ENCODE measurements at places on chromosomes 7 and 10. TPM values are rescaled to one million over a fixed set of nuclear protein-coding genes. Genes with fewer than 3 reads are reported as not detected.

DNA sequence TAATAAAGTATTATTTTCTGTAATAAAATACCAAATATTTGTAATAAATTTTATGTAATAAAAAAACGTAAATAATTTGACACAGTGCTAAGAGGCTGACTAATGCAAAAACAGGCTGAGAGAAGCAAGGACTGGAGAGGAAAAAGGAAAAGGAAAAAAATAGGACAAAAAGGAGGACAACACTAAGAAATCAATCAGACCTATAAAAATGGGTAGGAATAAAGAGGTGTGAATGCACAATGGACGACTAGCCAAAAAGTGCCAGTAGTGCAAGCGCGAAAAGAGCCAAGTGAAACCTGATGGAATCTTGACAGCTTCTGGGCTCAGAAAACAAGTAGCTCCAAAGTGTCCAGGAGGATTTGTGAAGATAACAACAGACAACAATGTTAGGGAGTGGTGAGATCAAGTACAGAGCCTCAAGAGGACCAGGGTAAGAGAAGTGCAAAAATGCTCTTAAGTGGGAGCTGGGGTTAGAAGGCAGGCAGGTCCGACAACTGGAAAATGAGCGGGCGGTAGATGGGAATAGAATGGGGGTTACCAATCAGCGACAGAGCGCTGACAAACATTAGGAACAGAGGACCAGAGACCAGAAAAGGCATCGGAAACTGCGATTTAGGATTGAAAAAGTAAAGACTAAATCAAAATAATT is 1.2 kb downstream of the BRAF start:
- no peak for DNase-seq

DNA sequence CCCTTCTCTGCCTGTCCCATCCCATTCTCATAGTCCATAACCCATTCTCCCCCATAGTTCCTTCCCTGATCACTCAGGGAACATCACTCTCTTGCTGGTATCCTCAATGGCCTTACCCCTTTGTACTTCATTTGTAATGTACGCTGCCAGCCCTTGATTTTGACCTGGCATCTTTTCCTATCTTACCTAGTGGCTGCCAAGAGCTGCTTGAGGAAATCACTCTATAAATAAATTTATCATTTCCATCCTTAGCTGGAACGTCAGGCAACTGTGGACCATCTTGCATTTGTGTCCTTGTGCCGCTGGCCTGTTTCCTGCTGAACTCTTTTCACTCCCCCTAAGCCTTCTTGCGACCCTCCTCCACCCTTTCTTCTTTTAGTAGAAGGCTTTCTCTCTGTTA is 14.0 kb downstream of the CDK14 start:
- no peak for DNase-seq

DNA sequence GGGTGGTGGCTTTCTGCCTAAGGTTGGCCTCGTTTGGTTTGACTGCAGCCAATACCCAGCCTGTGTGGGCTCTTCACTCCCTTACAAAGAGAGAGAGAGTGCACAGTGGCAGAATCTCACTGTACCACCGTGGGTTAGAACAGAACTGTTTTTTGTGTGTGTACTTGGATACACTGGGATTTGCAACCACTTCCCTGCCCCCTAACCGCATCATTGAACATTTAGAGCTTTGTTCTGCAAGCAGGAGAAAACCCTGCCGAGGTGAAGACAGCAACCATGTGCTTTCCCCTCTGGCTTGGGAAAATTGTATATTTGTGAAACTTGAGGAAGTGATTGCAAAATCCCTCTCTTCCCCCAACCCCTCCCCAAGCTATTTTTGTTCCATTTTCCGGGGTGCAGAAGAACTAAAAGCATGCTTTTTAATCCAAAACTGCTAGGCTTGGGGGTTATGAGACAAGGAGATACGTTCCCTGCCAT is 201.2 kb downstream of the TCF7L2 start:
- no peak for DNase-seq

- DNase-seq, result no peak
Observed at GRCh38 chr7:120998996-120999565, 10.6 kb downstream of the CPED1 start.

- DNase-seq, result no peak
Observed at GRCh38 chr7:134622303-134622995, 24.2 kb upstream of the BPGM start.

GRCh38 chr10:89419548-89419947 is 5.2 kb downstream of the IFIT5 start:
- no peak for DNase-seq

DNA sequence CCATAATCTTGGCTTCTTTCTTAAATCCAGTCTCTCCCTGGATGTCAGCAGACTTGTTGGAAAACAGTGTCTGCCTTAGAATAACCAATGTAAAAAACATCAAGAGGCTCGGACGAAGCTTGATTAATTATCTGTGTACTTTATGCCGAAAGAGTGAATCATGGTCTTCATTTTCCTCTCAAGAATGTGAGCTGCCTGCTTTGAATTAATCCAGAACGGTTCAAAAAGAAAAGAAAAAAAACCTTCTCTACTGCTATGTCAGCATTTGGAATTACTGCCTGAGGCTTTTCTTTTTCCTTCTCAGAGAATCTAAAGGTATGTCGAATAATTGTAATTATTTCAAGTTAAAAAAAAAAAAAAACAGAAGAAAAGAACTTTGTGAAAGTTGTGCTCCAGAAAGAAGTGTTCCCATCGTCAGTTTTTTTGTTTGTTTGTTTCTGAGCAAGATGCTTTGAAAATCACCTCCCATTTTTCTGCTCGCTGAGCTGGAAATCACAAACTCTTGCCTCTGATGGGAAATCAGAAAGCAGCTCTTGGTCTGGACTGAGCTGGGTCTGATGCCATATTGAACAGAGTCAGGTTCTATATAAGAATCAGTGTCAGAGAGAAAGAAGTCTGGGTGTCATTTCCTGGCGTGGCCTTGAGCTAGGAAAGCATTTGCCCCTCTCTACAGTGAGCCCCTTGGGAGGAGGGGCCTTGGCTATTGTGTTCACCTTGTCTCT is 20.2 kb downstream of the PLPP4 start:
- DNase-seq, result no peak

DNA sequence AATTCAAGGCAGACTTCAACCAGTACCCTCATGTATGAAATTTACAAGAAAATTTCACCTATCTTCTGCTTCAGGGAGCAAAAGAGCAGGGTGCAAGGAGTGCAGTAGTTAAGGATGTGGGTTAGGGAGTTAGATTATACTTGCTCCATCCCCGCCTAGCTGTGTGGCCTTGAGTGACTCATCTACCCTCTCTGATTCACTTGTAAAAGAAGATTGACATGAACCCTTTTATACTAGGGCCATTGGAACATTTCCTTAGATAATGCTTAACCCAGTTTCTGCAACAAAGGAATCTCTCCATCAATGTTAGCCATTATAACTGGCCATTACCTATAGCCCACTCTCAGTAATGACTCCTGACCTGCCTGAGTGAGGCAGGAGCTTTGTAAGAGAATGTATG is 10.2 kb upstream of the HSPA12A start:
- DNase-seq, result no peak

- no peak for DNase-seq
Observed at GRCh38 chr10:120132811-120133210, 240.3 kb downstream of the SEC23IP start.

- DNase-seq, result no peak
Observed at GRCh38 chr7:46007194-46007593, 86.1 kb upstream of the IGFBP3 start.

- no peak for DNase-seq
Observed at GRCh38 chr10:25934621-25935139, 651 bp downstream of the MYO3A start.

DNA sequence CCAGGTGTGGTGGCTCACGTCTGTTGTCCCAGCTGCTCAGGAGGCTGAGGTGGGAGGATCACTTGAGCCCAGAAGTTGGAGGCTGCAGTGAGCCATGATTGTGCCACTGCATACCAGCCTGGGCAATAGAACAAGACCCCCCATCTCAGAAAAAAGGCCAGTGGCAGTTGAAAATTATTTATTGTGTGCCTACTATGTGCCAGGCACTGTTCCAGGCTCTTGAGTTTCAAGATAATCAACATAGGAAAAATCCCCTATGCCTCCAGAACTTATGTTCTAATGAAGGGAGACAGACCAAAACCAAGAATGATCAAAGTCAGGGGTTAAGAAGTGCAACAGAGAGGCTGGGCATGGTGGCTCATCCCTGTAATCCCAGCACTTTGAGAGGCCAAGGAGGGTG is 42.4 kb upstream of the LMTK2 start:
- no peak for DNase-seq

GRCh38 chr7:20241911-20242261 is 24.7 kb upstream of the MACC1 start:
- DNase-seq, result no peak

GRCh38 chr10:9547936-9548904 is 1469.5 kb upstream of the CELF2 start:
- no peak for DNase-seq

GRCh38 chr7:108167460-108167859 is 37.3 kb upstream of the LAMB4 start:
- DNase-seq, result no peak

Gene CPA5
- not detected for total RNA-seq

Gene CFAP43
- total RNA-seq, result not detected

Gene SNCG
- total RNA-seq, result 70.9 TPM

Data from omental fat pad (tissue), 4 donors.